ENCODE measurements at places on chromosomes 13 and 19. TPM values are rescaled to one million over a fixed set of nuclear protein-coding genes. Genes with fewer than 3 reads are reported as not detected.

DNA sequence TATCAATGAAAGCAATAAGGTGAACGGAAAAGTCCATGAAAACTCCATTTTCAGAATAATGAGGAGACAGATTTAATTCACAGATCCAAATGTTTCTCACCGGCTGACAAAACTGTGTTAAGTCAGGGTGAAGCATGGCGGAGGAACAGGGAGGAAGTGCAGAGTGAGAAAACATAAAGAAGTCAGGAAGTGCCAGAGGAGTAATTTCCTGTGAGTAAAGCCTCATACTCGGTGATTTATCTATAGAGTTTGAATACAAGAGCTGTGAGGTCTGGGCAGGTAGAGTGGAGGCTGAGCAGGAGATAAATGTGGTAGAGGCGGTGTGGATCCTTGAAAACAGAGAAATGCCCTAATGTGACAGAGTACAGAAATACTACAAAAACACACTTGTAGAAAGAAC is 11.4 kb downstream of the CARD8 start:
- DNase-seq = no peak

GRCh38 chr19:13260883-13261653 is 110.9 kb downstream of the IER2 start:
- no peak for DNase-seq

DNA sequence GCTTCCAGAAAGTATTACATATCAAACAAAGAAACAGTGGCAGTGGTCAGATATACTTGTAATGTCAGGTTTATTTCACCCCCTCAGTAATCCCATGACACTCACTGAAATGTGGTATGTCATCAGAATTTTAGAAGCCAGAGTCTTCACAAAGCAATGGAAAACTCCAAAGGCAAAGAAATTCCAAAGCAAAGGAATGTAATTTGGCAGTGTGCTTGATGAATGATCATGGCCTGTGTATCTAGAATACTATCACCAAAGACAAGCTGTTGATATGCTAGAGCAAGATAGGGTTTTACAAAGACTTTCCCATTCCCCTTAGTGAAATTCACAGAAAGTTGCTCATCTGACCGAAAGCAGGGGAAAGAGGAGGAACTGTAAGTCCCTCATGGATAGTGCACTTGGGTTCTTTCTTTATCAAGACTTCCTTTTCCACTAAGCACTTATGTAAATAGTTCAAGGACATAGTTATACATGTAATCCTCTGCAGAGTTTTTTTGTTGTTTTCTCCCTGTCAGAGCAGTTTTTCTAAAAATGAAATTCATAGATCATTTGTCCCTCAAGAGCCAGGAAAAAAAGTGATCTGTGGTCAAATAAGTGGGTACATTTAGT is 243.4 kb downstream of the NHLRC3 start:
- no peak for DNase-seq

- no peak for DNase-seq
These were observed 4.8 kb upstream of the KCNC3 start for GRCh38 chr19:50333737-50334617.

GRCh38 chr19:4687396-4687795 is 17.3 kb upstream of the MYDGF start:
- DNase-seq = no peak

DNA sequence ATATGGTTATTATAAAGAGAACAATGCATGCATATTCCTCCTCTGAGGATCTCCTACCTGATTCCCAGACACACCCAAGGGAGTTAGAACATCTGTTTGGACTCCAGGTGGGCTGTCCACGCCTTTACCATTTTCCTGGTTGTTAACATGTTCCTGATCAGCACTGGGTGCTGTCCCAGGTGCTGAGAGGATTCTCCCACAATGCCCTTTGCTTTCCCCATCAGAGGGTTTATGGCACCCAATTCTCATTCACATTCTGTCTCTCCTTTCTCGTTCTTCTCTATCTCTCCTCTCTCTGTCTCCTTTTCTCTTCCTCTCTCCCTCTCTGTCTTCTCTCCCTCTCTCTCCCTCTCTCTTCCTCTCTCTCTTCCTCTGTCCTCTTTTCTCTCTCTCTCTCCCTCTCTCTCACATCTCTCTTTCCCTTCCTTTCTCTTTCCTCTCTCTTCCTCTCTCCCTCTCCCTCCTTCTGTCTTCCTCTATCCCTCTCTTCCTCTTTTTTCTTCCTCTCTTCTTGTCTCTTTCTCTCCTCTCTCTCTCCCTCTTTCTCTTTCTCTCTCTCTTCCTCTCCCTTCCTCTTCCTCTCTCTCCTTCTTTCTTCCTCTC is 3.3 kb upstream of the RDH13 start:
- no peak for DNase-seq

- DNase-seq = no peak
These were observed 130.0 kb downstream of the SIPA1L3 start for GRCh38 chr19:38036707-38037611.

- DNase-seq = no peak
These were observed 59.9 kb upstream of the ZNF85 start for GRCh38 chr19:20863176-20863575.

The SYT3 gene
- total RNA-seq = not detected

The CABP5 gene
- total RNA-seq = not detected

The BRCA2 gene
- 4.6 TPM for total RNA-seq

The PIP5K1C gene
- total RNA-seq = 82.6 TPM

The SPC24 gene
- 4.7 TPM for total RNA-seq
